Astrocyte of the spinal cord (primary cell): ENCODE measurements at places on chromosomes 7 and 10.

DNA sequence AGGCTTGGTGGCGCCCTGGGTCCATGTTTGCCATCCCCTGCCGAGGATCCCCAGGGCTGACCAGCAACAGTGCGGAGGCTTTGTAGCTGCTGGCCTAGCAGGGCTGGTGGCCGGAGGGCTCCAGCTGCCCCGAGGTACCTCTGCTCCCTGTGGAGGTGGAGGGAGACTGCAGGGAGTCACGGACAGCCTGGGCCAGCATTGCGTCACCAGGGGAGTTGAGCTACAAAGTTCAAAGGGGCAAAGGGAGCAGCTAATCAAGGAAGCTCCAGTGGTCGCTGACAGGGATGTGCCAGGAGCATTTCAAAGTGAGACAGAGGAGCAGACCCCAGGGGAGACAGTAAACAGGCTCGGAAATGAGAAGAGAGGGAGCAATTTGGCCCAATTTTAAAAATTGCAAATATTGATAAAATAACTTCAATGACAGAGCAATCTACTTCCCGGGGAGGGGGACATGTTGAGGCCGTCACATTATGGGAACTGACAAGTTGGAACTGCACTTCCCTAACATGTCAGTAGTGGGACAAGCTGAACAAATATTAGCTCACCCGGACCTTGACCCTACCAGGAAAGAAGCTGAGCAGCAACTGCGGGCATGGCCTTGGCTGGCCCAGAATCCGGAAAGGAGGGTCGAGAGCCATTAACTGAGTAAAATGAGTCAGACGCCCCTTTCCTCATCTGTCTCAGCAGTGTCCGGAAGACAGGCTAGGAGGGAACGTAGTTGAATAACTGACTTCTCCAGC, 39.4 kb downstream of the BTBD16 start:
- peak; percentile 71 for DNase-seq

GRCh38 chr7:85508642-85509410, 322.0 kb upstream of the SEMA3D start:
- peak; percentile 64 for DNase-seq

GRCh38 chr10:121988361-121989324, at the start of gene TACC2:
TACC2 (plus strand) TSS chr10:121989163; CDS start chr10:122021982, 32,819 bp downstream.
- DNase-seq: no peak

GRCh38 chr10:22643775-22644174, 70.6 kb downstream of the PIP4K2A start:
- no peak for DNase-seq
